NCI-H1048 (cell line): ENCODE measurements at places on chromosomes 3 and 15.

DNA sequence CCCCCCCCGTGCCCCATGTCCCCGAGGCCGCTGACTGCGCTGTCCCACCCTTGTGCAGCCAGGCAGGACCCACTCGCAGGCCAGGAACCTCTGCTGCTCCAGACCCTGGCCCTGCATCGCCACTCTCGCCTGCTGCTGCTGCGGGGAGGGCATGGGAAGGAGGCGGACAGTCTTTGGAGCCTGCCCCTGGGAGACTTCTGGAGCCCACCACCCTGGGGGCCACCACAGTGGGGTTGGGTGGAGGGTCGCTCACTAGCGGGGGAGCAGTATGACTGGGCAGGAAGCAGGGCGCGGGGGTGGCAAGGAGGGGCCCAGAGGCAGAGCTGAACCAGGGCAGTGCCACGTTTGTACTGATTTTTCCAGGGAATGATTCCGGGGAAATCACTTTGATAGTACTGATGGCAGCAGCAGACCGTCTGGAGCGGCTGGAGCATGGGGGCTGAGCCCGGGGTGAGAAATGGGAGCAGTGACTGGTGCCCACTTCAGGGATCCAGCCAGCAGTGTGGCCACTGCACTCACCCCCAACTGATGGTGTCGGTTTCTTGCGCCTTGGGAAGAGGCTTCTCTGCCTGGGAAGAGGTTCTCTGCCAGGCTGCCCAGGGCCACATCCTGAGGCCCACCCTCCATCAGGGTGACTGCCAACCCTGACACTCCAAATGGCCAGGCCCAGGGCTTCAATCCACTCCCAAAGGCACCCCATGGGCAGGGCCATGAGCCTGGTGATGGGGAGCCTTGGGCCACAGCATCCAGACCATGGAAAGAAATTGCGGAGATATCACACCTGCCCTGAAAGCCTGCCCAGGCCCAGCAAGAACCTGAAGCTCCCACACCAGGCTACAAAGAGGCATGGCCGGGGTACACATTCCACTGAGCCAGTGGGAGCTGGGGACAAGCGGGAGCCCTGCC lies 53.7 kb downstream of the LSAMP start:
- no peak for DNase-seq

- DNase-seq, result no peak
Observed at GRCh38 chr15:28955160-28955992, 69.6 kb downstream of the APBA2 start.

- DNase-seq, result no peak
Observed at GRCh38 chr3:4534906-4535305, 41.8 kb downstream of the ITPR1 start.

DNA sequence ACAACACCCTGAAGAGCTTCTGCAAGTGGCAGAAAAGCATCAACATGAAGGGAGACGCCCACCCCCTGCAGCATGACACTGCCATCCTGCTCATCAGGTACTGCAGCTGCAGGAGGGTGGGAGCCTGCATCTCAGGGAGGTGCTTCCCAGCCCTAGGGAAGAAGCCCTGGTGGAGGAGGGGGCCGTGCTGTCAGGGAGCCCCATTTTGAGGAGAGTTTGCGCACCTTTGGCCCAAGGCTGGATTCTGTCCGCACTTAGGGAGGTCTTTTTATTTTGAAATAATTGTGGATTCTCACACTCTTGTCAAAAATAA lies 42.1 kb downstream of the SAXO2 start:
- DNase-seq, result no peak

DNA sequence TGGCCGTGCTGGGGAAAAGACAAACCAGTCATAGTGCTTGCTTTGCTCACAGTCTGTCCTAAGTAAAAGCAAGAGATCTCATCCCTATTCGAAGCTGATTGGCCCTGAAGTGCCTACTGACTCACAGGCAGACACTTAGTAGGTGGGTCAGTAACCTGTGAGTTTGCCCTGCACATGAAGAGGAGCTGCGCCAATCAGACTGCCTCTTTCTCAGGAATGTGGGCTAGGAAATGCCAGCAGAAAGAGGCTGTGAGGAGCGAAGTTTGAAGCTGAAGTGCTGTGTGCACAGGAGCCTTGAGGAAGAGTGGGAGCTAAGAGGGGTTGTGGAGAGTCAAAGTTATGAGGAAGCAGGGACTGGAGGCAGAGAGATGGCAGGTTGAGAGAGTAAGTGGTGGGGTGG lies 126.8 kb downstream of the IL20RB start:
- no peak for DNase-seq

DNA sequence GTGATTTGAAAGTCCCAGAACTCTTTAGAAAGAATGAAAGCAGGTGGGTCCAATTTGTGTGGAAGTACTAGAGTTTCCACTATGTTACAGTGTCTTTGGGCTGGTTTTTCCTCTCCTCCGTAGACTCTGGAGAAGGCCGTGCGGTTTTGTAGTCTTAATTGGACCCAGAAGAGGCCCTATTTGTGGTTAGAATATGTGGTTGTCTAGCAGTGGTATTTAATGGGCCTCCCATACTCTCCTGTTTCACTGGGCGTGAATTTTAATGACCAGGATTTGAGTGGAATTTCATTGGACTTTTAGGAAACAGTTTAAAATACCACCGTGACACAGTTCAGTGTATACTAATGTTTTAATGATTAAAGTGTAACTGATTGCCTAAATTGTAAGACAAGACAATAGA lies 182.3 kb downstream of the BBX start:
- no peak for DNase-seq

GRCh38 chr3:41698898-41699297 lies 263.0 kb downstream of the ULK4 start:
- no peak for DNase-seq

DNA sequence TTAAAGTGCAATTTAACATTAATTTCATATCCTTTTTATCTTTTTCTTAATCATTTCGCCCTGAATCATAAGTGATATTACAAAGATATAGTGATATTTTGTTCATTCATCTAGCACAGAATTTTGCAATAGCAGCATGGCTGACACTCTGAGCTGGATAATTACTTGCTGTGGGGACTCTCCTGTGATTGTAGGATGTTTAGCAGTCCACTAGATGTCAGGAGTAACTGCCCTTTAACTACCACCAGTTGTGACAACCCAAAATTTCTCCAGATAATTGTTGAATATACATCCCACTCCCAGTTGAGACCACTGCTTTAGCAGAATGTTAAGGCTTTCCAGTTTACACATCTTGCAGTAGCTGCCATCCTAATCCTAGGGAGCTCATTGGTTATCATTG lies 196.8 kb upstream of the MBNL1 start:
- DNase-seq, result no peak

GRCh38 chr3:5116538-5116937 lies 5.6 kb upstream of the ARL8B start:
- no peak for DNase-seq

GRCh38 chr15:74264081-74264501 lies 28.0 kb downstream of the CCDC33 start:
- DNase-seq, result no peak
